ENCODE measurements at places on chromosomes 1 and 21.

DNA sequence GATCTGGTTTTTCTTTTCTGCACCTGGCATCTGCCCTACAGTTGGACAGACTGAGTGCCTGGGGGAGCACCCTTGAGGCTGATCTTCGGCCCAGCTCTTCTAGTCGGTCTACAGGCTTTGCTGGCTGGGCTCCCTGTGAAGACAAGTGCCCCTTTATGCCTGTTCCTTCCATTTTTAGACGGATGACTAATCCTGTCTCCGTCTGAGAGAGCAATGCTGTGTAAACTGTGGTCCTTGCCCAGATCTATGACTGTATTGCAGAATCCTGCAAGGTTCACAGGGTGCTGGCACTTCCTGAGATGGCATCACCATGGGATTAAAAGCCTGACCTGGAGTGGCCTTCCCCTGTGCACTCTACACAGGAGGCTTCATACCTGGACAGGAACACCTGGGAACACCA is 47.6 kb upstream of the SAMD13 start:
- peak overlapping the region; percentile 46 for H3K27ac ChIP-seq
- DNase-seq, result peak; percentile 93
- no peaks in the 10 kb centered on the region for H3K36me3 ChIP-seq
- H3K4me1 ChIP-seq, result peaks cover 12% of the 10 kb centered on the region
- no peaks in the 10 kb centered on the region for H3K27me3 ChIP-seq

GRCh38 chr1:201085902-201086735 is 26.1 kb downstream of the CACNA1S start:
- H3K27me3 ChIP-seq, result peaks cover 31% of the 10 kb centered on the region
- no peak overlapping the region for H3K27ac ChIP-seq
- H3K4me3 ChIP-seq, result no peak overlapping the region
- peaks cover 7% of the 10 kb centered on the region for H3K4me1 ChIP-seq

DNA sequence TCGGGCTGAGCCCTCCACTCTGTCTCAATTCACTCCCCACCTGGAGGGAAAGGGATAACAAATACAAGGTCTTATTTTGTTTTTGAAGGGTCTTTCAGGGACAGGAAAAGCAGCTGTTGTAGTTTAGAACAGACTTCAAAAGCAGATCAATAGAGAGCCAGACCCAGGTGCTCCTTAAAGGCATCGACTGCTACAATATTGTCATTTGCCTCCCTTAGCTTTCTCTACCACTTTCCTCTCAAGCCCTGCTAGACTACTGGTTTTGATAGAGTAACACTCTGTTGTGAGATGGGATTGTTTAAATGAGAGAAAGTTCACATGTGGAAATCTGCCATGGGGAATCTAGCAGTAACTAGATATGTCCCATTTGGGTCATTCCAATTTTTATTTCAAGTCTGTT is 24.0 kb downstream of the RGS7 start:
- H3K27me3 ChIP-seq, result peaks cover 32% of the 10 kb centered on the region
- no peaks in the 10 kb centered on the region for H3K4me1 ChIP-seq
- H3K36me3 ChIP-seq, result no peaks in the 10 kb centered on the region
- DNase-seq, result no peak
- H3K4me3 ChIP-seq, result no peak overlapping the region

DNA sequence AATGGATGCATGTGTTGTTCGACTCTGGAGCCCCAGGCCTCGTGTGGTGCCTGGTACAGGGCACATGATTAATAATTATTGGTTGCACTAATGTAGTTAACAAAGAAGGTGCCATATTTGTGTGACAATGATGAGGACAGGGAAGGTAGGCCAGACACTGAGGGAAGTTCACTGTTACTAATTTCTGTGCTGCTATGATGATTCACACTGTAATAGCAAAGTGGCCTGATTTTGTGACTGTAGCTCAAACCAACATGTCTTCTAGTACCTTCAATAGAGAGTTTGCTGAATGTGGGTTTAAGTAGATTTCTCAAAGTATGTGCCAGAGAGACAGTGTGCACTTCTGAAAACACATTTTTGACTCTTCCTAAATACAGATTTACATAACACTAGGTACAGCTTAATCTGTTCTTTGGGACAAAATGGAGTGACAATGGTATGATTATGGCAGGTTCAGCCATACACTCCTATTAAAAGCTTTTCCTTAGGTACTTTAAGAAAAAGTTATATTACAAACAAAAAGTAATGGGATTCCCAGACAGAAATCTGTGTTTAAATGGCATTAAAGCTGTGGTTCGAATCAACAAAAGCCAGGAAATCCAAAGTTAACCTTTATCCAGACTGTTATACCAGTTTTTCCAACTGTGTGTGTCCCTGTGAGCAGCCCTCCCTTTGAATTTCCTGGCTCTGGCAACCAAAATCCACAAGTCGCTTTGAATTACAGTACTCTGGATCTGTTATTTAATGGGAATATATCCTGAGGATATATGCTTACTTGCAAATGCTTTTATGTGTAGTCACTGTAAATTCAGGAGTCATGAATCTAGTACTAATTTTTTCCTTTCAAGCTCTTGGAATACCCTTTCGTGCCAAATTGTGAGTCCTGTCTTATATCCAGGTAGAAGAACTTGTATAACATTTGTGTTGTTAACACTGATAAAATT is 277.1 kb upstream of the SGIP1 start:
- H3K4me3 ChIP-seq, result no peak overlapping the region
- peaks cover 34% of the 10 kb centered on the region for H3K4me1 ChIP-seq
- no peaks in the 10 kb centered on the region for H3K27me3 ChIP-seq

GRCh38 chr1:73909043-73909562 is 288.9 kb downstream of the LRRIQ3 start:
- no peak overlapping the region for H3K27ac ChIP-seq
- H3K4me1 ChIP-seq, result no peaks in the 10 kb centered on the region
- H3K27me3 ChIP-seq, result no peaks in the 10 kb centered on the region

GRCh38 chr1:77382366-77382765 is 100.5 kb downstream of the AK5 start:
- H3K27me3 ChIP-seq, result no peaks in the 10 kb centered on the region
- H3K36me3 ChIP-seq, result no peaks in the 10 kb centered on the region
- H3K4me1 ChIP-seq, result no peaks in the 10 kb centered on the region
- no peak for DNase-seq

GRCh38 chr1:163290025-163290640 is 31.6 kb upstream of the NUF2 start:
- H3K27ac ChIP-seq, result peak overlapping the region; percentile 8
- H3K4me3 ChIP-seq, result no peak overlapping the region
- peaks cover 8% of the 10 kb centered on the region for H3K36me3 ChIP-seq

GRCh38 chr1:180178511-180179161 is 24.0 kb downstream of the QSOX1 start:
- H3K27me3 ChIP-seq, result no peaks in the 10 kb centered on the region
- H3K36me3 ChIP-seq, result peaks cover 16% of the 10 kb centered on the region
- peak overlapping the region; percentile 60 for H3K27ac ChIP-seq
- peaks cover 5% of the 10 kb centered on the region for H3K4me1 ChIP-seq

- peak; percentile 52 for DNase-seq
- H3K27me3 ChIP-seq, result no peaks in the 10 kb centered on the region
- peaks cover 29% of the 10 kb centered on the region for H3K36me3 ChIP-seq
Measured at GRCh38 chr1:2311184-2312032, 79.9 kb downstream of the MORN1 start.

DNA sequence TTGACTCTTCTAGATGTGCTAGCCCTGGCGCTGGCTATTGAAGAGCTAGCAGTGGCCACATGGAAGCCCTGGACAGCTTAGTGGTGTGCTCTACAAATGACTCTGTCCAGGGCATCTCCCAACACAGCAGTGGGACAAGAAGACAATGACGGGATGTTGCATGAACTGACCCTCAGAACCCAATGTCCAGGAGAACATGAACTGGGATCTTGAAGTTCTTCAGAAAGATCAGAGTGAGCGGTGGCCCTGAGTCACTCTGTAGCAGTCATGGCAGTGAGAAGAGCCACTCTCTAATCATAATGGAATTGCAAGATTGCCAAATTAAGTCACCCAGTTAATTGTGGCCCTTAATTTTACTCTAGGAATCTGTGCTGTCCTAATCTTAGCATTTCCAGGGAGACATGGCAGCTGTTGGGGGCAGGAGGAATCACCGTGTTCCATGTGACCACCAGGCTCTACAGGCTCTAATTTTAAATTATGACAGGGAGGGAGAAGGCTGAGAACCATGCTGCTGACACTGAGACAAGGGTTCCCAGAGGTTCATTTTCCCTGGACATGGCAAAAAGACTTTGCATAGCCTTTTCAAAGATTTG is 10.2 kb upstream of the OBSCN start:
- no peaks in the 10 kb centered on the region for H3K4me1 ChIP-seq
- DNase-seq, result no peak
- no peak overlapping the region for H3K4me3 ChIP-seq
- peaks cover 4% of the 10 kb centered on the region for H3K36me3 ChIP-seq

DNA sequence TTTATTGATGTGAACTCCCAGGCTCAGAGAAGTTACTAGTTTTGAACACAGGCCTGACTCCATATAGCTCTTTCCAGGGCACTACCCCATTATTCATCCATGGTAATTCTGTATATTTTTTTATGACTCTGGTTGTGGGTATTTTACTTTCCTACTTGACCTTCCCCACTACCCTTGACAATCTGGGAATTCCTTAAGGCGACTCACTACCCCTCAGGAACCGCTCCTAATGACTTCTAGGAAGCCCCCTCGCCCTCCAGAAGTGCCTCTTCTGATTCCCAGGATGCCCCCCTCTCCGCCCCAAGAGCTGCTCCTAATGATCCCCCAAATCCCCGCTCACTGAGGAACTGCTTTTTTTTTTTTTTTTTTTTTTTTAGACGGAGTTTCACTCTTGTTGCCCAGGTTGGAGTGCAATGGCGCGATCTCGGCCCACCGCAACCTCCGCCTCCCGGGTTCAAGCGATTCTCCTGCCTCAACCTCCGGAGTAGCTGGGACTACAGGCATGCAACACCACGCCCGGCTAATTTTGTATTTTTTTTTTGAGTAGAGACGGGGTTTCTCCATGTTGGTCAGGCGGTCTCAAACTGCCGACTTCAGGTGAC is 972 bp upstream of the KDM4A start:
- H3K27ac ChIP-seq, result peak overlapping the region; percentile 85
- no peaks in the 10 kb centered on the region for H3K27me3 ChIP-seq
- H3K4me1 ChIP-seq, result peaks cover 31% of the 10 kb centered on the region
- no peak for DNase-seq
- peaks cover 12% of the 10 kb centered on the region for H3K36me3 ChIP-seq
- peak overlapping the region; percentile 97 for H3K4me3 ChIP-seq

- H3K27ac ChIP-seq, result no peak overlapping the region
- no peak overlapping the region for H3K4me3 ChIP-seq
- no peaks in the 10 kb centered on the region for H3K27me3 ChIP-seq
- H3K36me3 ChIP-seq, result peaks cover 94% of the 10 kb centered on the region
- peak; percentile 26 for DNase-seq
Measured at GRCh38 chr1:15937706-15938168, 38.2 kb downstream of the ZBTB17 start.

DNA sequence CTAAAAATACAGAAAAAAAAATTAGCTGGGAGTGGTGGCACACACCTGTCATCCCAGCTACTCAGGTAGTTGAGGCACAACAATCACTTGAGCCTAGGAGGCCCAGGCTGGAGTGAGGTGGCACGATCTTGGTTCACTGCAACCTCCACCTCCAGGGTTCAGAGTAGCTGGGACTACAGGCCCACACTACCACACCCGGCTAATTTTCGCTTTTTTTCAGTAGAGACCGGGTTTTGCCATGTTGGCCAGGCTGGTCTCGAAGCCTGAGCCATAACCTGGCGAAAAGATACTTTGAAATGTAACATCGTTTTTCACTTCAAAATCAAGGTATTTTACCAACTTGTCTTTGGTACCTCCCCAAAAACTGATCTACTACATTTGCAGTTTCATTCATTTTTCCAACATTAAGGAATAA is 6.1 kb downstream of the GAS5 start:
- peak; percentile 40 for DNase-seq
- H3K27ac ChIP-seq, result no peak overlapping the region
- no peaks in the 10 kb centered on the region for H3K27me3 ChIP-seq
- H3K4me3 ChIP-seq, result no peak overlapping the region
- peaks cover 31% of the 10 kb centered on the region for H3K4me1 ChIP-seq

GRCh38 chr1:7669559-7670311 is 101.4 kb upstream of the VAMP3 start:
- H3K27me3 ChIP-seq, result peaks cover 12% of the 10 kb centered on the region
- H3K4me3 ChIP-seq, result peak overlapping the region; percentile 30
- H3K4me1 ChIP-seq, result no peaks in the 10 kb centered on the region
- no peak overlapping the region for H3K27ac ChIP-seq
- H3K36me3 ChIP-seq, result no peaks in the 10 kb centered on the region

GRCh38 chr1:25575191-25575590 is 31.8 kb downstream of the LDLRAP1 start:
- DNase-seq, result no peak
- no peak overlapping the region for H3K4me3 ChIP-seq
- H3K27me3 ChIP-seq, result no peaks in the 10 kb centered on the region
- peaks cover 21% of the 10 kb centered on the region for H3K4me1 ChIP-seq
- H3K27ac ChIP-seq, result no peak overlapping the region

GRCh38 chr1:67719329-67720196 is 34.6 kb downstream of the GADD45A start:
- no peaks in the 10 kb centered on the region for H3K36me3 ChIP-seq
- DNase-seq, result no peak
- H3K27me3 ChIP-seq, result no peaks in the 10 kb centered on the region
- H3K4me1 ChIP-seq, result peaks cover 30% of the 10 kb centered on the region

GRCh38 chr1:53271446-53272090 is 33.2 kb upstream of the MAGOH start:
- H3K4me3 ChIP-seq, result no peak overlapping the region
- H3K36me3 ChIP-seq, result peaks cover 9% of the 10 kb centered on the region
- peak overlapping the region; percentile 69 for H3K27ac ChIP-seq

- peak overlapping the region; percentile 52 for H3K4me3 ChIP-seq
- peaks cover 23% of the 10 kb centered on the region for H3K4me1 ChIP-seq
- no peaks in the 10 kb centered on the region for H3K36me3 ChIP-seq
- peak; percentile 72 for DNase-seq
- no peak overlapping the region for H3K27ac ChIP-seq
Measured at GRCh38 chr1:77220687-77221463, 1.6 kb upstream of the PIGK start.
